ENCODE measurements at places on chromosomes 12 and 14.

GRCh38 chr14:31932675-31933074 is 144.4 kb upstream of the ARHGAP5 start:
- DNase-seq, result no peak

DNA sequence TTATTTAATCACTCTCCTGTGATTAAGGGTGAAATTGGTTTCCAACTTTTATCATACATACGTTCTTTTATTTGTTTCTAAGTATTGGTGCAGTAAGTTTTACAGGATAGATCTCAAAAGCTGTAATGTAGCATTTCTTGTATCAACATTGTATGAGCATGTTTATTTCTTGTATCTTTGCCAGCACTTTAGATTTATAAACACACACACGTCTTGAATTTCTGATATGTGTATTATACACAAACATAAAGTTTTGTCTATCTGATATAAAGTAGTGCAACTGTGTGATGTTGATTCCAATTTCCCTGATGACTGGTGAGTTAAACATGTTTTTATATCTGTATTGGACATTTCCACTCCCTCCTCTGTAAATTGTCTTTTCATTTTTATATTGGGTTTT is 134.7 kb downstream of the NOVA1 start:
- no peak for DNase-seq

DNA sequence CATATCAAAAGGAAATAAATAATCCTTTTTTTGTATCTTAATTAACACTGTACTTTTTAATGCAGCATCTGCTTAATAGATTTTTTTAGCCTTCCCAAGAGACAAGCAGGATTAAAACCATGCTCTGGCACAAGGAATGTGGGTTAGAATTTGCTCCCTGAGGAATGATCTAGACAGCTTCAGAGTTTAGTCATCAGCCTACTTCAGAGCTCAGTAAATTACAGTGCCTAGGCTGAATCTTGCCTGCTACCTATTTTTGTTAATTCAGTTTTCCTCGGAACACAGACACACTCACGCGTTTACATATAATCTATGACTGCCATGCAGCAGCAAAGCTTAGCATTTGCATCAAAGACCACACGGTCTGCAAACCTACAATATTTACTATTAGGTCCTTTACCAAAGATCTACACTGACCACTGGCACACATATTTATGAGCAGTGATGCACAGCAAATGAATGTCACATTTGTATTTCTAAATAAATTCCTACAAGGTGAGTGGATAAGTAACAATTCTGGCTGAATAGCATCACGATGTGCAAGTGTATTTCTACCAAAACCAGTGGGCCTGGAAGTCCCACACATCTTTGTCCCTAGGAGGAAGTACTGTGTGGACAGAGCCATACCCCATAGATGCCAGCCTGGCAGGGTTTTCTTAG is 309.8 kb upstream of the TMEM132C start:
- no peak for DNase-seq

DNA sequence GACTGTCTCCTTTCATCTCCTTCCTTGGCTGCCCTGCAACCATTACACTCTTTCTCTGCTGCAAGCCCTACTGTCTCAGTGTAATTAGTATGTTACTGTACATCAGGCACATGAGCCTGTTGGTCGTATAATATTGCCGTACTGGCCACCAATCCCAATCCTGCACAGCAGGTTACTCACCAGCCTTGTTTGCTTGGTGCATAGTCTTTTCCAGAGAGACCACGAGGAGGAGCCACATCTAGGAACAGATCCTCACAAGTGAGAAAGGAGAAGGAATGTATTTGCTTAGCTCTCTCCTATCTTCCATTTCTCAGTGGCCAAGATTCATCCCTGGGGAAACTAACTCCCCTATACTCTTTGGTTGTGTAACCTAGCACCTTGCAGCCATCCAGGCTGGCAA is 33.0 kb upstream of the BICDL1 start:
- no peak for DNase-seq

DNA sequence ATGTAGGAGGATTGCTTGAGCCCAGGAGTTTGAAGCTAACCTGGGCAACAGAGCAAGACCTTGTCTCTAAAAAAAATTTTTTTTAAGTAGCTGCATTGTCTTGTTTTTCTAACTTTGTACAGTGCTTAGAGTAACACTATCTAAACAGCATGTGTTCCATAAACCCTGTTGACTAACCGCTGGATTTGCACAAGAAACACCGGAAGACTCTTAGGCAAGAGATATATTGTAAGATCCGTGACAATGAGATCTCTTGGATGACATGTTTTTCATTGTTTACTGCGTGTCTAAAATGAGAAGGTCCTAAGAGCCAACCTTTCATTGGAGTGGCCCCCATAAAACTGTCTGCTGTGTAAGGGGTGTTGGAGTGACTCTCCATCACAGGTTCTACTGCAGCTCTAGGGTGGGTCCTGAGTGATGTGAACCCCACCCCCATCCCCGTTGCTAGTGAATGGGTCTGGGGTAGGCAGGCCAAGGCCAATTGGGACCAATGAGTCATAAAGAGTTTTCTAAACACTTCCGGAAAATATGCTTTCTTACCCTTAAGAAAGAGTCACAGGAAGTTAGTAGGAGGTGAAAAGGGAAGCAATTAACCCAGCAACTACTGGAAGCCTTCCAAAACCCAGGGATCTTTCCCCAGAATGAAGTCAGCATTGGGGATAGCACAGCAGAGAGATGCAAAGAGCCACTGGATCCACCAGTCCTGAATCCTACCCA is 24.3 kb upstream of the PCNX1 start:
- no peak for DNase-seq

- no peak for DNase-seq
Observed at GRCh38 chr12:6541371-6542165, 7.3 kb downstream of the GAPDH start.

- DNase-seq, result no peak
Observed at GRCh38 chr14:103019826-103020225, 37.5 kb downstream of the CDC42BPB start.

GRCh38 chr12:47846294-47846996 is 26.7 kb upstream of the HDAC7 start:
- no peak for DNase-seq

DNA sequence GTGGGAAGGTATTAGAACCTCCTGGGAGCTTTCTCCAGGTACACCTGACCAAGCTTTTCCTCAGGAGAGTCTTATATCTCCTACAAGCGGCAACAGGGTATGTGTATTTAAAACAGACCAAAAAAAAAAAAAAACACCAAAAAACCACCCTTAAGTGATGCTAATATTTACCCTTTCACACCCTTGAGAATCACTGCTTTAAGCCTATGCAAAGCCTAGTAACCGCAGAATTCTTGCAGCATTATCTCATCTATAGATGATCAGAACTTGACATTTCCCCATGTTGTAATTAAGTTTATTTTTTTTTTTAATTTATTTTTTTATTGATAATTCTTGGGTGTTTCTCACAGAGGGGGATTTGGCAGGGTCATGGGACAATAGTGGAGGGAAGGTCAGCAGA is 19.3 kb downstream of the ZNF641 start:
- no peak for DNase-seq

- no peak for DNase-seq
Observed at GRCh38 chr12:26069796-26070195, 55.0 kb downstream of the BHLHE41 start.

DNA sequence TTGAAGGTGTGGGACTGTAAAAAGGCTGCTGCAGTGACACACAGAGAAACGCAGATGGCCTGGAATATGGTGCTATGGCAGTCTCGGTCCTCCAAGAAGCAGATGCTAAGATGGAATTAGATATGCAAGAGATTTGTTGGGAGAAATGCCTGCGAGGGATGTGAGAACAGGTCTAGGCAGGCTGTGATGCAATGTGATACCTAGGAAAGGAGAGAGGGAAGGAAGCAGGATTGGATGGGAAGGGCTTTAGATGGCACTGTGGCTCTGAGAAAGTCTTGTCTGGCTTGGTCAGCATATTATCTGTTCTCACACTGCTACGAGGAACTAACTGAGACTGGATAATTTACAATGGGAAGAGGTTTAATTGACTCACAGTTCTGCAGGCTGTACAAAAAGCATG is 374.4 kb downstream of the BCAT1 start:
- DNase-seq, result no peak

DNA sequence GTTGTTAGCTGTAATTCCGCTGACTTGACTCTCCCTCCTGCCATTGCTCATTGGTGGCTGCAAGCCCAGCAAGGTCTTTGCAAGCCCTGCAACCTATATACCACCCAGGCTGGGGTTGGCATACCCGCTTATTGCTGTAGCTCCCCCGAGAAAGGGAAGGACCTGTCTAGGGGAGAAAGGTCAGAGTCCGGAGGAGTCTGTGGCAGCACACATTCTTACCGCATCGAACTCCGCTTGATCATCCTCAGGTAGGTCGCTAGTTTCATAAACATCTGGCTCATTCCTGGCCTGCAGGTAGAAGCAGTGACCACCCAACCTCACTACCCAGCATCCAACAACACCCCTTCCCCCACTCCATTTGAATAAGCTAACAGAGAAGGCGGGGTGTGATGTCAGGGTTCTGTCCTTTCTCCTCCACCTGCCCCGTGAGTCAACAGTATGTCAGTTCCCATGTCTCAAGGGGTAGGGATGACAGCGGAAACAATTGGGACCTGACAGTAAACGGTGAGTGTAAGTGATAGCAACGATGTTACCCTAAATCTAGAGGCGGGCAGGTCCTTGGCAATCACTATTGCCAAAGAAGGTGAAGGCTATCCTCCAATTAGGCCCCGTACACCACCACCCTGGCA is 1.1 kb downstream of the DCTN2 start:
- no peak for DNase-seq

GRCh38 chr14:102811971-102812370 is 34.7 kb downstream of the TRAF3 start:
- DNase-seq, result no peak

DNA sequence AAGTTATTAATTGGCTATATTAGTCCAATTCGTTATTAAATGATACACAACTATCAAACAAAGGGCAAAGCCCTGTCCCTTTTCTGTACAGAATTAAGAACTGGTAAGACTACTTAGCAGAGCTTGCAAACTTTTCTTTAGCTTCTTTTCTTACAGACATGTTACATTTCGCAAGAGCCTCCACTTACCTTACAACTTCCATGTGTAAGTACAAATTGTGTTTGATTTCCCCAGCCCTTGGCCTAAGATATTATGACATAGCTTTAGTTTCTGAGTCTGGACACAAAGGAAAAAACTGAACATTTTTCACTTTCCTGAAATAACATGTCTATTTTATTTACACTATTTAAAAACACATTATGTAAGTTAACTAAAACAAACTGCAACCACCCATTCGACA is 1.7 kb downstream of the ATF7 start:
- no peak for DNase-seq

DNA sequence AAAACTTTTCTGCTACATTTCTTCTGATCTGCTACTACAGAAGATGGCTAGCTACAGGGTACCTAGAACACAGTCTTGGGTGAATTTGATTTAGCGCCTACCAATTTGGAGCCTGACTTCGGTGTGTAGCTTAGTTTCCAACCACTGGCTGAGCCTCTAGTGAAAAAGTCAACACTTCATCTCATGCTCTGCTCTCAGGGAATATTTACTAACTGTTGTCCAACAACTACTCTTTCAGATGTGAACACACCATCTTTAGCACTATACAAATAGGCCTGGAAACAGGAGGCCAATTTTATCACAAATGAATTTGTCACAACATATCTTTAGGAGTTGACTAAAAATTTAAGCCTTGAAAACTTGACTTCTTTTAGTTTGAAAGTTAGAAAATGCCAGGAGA is 167.9 kb downstream of the NELL2 start:
- DNase-seq, result no peak

- DNase-seq, result no peak
Observed at GRCh38 chr14:64601571-64601970, 51.8 kb downstream of the PPP1R36 start.

- DNase-seq, result peak; percentile 1
Observed at GRCh38 chr12:34392741-34393085, 370.4 kb downstream of the ALG10 start.

- DNase-seq, result no peak
Observed at GRCh38 chr12:123950476-123951349, 21.9 kb downstream of the CCDC92 start.

GRCh38 chr12:128959901-128960300 is 106.6 kb downstream of the GLT1D1 start:
- no peak for DNase-seq

- DNase-seq, result no peak
Observed at GRCh38 chr14:67396381-67396970, 15.5 kb downstream of the PLEK2 start.

- no peak for DNase-seq
Observed at GRCh38 chr12:55932551-55932910, 1.6 kb downstream of the DGKA start.

DNA sequence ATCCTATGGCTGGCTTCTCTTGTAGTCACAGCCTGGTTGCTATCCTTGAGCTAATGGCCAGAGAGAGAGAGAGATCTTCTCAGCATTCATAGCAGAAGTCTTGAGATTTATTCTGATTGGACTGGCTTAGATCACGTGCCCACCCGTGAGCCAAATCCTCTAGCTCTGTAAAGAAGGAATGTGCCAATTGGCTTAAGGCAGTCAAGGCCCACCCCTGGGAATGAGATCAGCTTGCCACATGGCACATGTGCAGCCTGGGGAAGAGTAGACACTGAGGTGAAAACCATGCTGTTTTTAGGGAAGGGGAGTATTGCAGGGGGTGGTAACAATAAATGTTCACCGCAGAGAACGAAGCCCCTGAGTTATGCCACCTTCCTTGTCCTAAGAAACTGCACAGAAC is 36.3 kb downstream of the PLEKHG7 start:
- DNase-seq, result no peak

- DNase-seq, result no peak
Observed at GRCh38 chr12:27984275-27984674, 11.7 kb upstream of the PTHLH start.

GRCh38 chr12:100926669-100927248 is 132.2 kb downstream of the ANO4 start:
- no peak for DNase-seq

DNA sequence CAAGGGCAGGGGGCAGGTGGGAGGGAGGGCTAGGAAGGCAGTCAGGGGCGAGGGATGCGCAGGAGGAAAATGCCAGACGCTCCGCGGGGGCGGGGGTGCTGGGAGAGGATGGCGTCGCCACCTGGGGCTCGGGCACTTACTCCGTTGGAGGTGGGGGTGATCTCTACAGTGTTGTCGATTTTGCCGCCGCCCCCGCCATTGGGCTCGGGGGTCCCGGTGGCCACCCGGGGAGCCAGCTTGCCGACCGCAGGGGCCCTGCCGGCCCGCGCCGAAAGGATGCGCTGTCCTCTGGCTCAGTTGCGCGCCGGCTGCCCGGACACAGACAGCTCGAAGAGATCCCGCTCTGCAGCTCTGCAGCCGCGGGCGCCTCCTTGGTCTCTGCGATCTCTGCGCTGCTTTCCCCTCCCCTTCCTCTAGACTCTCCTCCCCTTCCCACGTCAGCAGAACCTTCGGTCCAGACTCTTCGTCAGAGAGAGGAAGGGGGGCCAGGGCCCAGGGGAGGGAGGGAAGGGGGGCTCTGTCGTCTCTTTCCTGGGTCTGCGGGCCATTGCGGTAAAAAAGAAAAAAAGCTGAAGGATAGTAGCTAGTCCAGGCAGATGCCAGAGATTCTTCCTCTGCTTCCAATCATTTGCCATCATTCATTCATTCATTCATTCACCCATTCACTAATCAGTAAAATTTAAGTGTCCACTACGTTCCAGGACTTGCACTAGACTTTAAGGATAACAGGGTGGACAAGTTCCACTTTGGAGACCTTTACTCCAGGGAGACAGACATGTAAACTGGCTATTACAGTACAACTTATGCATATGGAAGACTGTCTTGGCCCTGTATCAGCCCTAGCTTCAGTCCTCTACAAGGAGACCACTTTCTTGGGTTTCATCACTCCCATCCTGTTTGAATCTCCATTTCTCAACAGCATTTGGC is at the start of gene SLC22A17:
TSS of gene SLC22A17 (minus strand) at position 382 of the 927 bp plus-strand sequence.
- peak; percentile 40 for DNase-seq

GRCh38 chr14:79598339-79598738 is 613.0 kb downstream of the DIO2 start:
- no peak for DNase-seq

GRCh38 chr12:13794706-13795105 is 186.7 kb downstream of the GRIN2B start:
- DNase-seq, result no peak
